Left lung (tissue), 14 donors: ENCODE measurements at places on chromosomes 1 and 21. TPM values are rescaled to one million over a fixed set of nuclear protein-coding genes. Genes with fewer than 3 reads are reported as not detected.
A peak's percentile ranks its signal among the peaks of the same experiment; 100 is the strongest.

- no peak for DNase-seq
These were observed 210.9 kb downstream of the AKT3 start for GRCh38 chr1:243639027-243639658.

The TRIM17 gene
- 1.3 TPM for total RNA-seq

The NUP210L gene
- total RNA-seq: 0.26 TPM

GRCh38 chr1:184502161-184502560, 115.3 kb downstream of the C1orf21 start:
- DNase-seq: no peak

- DNase-seq: no peak
These were observed 14.8 kb downstream of the URB1 start for GRCh38 chr21:32377991-32378390.

DNA sequence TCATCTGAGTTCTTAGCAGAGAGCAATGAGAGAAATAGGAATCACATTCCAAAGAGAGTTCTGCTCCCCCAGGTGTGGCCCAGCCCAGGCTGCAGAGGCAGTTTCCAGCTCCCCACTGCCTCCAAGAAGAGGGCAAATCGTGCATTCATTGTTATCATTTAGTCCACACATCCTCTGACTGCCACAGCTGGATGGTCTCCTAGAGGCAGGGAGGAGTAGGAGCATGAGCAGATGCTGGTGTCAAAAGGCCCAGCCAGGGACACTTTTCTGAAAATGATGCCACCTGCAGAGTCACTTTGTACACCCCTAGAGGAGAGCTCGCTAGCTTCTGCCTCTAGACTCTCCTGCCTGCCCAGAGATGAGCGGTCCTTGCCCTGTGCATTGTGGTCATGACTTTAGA, 33.6 kb upstream of the GNPAT start:
- no peak for DNase-seq

The FCRL4 gene
- not detected for total RNA-seq

DNA sequence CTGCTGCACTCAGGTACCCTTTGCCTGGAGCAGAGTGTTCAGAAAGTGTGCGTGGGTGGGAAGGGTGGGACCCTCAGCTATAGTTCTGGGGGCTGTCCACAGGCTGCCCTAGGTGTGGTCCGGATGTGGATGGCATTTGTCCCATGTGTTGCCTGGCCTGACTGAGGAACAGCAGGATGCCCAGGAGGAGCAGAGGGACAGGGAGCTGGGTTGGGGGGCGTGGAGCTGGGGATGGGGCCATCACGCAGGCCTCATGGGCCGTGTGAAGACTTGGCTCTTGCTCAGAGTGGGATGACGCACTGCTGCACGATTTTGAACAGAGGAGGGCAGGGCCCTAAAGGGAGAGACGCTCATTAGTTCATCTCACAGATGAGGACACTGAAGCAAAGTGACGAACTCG, 17.0 kb downstream of the C1orf115 start:
- no peak for DNase-seq

GRCh38 chr1:194813096-194813495, 1626.7 kb upstream of the B3GALT2 start:
- DNase-seq: no peak

The KRTAP7-1 gene
- total RNA-seq: not detected

DNA sequence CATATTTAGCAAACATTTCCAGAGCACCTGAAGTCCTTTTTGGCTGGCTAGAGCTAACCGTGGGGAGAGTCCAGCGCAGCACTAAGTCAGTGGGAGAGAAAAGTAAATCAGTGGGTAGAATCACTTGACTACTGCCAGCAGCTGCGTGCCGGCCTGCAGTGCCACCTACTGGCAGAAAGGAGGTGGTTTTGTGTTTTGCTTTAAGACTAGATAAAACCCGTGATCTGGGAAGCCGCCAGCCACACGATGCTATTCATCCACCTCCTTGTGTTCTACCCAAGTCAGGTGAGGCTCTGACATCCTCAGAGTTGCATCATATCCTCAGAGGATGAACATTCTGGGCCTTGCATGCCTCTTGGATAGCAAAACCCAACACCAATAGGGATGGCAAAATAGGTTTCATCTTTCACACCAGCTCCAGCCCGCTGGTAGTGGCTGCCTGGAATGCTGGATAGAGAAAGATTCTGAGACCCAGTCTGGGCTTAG, 14.1 kb upstream of the HEYL start:
- DNase-seq: peak; percentile 86

The CHRNB2 gene
- not detected for total RNA-seq

DNA sequence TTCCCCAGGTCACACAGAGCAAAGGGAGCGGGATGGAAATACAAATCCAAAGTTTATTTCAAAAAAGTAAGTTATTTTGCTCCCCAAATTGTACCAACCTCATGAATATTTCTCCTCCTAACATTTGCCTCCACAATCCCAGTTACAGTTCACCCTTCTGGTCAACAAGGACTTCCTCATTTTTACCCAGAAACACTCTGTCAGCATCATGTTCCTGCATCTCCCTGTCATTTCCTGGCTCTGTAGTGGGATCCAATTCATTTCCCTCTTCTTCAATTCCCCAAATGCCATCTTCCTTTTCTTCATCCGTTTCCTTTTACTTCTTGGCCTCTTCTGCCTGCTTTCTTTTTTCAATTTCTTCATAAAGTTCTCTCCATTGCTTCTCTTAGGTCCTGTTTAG, 32.0 kb upstream of the EPS15 start:
- DNase-seq: no peak
